Cortex of kidney (tissue), 1 donor: ENCODE measurements at places on chromosomes 2 and 18.

DNA sequence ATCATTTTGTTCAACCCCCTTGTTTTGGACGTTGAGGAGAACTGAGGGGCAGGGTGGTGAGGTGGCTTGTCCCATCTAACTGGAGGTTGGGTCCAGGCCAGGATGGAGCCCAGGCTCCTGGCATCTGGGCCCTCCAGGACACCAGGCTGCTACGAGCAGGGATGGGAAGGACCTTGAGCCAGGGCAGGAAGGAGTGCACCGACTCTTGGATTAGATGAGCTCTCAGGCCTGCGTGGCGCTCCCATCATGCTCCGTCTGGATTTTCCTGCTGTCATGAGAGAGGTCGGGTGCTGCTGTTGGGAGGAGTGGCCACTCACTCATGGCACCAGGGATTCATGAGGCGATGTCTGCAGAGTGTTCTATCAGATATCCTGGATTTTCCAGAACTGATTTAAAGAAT, 18.3 kb upstream of the ALLC start:
- DNase-seq, result no peak

- DNase-seq, result no peak
These were observed 10.2 kb upstream of the ALPP start for GRCh38 chr2:232368311-232368731.

GRCh38 chr2:207813221-207813916, 43.7 kb upstream of the FZD5 start:
- no peak for DNase-seq

DNA sequence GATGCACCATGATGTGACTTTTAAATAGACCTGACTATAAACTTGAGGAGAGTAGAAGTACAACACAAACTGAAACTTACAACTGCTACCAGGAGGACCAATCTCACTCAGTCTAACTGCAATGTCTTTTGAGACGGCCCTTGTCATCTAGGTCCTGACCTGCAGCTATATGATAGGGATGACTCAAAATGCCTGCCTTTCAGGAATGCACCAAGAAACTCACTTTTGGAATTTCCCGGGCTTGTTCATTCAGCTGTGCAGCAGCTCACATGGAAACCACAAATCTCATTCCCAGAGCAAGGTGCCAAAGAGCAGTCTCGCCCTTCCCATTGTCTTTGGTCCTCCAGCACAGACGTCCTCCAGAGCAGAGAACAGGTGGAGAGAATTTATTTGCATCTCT, 113.7 kb downstream of the SPOPL start:
- DNase-seq, result no peak

DNA sequence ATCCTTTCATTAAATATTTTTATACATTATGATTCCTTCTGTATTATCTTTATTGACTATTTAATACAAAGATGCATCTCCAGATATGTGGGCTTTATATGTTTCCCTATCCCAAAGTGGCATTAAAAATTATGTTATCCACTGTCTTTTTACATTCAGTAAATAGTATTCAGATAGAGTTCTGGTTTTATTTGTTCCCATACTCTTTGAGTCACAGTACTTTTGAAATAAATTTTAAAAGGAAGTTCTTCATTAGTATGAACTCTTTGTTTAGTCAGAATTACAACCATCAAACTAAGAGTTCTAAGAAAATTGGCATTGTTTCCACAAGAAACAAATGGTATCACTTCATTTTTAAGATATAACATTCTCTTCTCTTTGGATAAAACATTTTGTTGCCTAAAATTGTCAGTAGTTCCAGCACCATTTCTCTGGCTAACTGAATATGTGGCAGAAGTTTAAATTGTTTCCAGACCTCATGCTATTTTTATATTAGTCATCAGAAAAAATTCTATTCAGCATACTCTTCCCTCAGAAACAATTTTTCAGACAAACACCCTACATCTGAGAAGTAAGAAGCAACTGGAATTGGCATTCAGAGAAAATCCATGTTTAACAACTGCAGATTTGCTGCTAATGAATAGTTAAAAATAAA, 88.5 kb upstream of the COL5A2 start:
- DNase-seq, result no peak

DNA sequence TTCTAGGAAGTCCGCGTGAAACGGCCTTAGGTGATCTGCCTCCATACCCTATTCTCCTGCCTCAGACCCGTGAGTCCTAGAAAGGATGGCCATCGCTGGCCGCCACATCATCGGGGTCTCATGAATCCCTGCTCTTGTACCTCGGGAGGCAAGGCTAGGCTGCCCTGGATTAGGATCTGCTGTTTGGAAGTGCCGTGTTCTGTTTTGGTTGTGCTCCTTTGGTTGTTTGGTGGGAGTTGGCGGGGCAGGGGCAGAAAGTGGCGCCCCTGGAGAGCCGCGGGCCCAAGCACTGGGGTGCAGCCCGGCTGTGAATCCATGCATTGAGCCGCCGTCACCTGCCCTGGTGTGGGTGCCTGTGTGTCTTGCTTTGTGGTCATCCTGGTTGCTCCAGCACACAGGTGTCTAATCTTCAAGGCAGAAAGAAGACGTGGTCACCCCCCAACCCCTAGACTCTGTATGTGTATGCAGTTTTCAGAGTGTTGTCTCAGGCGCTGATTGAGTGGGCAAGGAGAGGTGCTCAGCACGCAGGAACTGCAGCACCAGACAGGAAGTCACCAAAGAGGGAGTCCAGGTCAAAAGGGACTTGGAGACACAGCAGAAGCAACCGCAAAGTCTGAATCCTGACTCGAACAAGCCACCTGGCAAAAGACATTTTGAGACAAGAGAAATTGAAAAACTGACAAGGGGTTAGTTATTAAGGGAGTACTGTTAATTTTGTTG, 80.0 kb upstream of the LDLRAD4 start:
- DNase-seq, result no peak

- no peak for DNase-seq
These were observed 445.6 kb downstream of the RND3 start for GRCh38 chr2:150041722-150042425.

DNA sequence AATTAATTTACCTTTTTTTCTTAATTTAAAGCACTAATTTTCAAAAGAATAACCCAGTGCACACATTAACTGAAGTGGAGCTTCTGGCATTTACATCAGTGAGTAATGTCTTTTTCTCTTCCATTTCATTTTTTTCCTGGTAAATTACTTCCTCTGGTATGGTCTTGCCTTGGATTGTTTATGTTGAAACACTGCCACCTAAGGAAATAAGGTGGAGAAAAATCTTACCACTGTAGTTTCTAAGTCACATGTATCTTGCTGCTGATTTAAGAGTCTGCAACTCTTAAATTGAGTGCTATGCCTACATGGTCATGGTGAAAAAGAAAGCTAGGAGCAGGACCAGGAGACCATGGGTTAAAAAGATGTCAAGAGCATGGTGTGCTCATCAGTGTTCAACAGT, 51.0 kb downstream of the TTC27 start:
- no peak for DNase-seq

- no peak for DNase-seq
These were observed 110.8 kb upstream of the TRIB2 start for GRCh38 chr2:12605936-12606335.

DNA sequence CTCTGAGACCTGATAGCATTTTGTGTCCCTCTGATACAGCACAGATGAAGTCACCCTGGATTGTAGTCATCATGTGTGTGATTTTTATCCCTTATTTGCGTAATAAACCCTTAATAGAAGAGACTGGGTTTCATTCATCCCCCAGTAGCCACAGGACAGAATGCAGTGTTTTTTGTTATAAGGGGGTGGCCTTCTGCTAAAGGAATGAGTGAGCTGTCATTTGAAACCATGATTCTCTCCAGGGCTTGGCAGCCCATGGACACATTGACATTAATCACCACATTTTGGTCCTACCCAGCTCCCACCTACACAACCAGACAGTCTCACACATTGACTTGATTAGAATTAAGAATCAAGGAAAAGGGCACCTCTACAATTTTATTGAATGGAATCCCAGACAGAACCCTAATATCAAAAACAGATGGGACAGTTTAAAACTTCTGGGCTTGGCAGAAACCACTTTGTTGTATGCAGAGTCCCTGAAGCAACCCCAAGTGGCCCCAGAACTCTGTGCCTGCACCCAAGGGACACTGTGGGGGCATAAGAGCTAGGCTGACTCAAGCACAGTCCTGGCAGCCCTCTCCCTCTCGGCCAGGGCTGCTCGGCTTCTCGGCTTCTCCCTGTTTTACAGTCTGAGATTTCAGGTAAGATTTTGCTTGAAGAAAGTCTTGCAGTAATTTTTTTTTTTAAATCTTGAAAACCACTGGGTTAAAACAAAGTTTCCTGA, 254.0 kb upstream of the SLC14A2 start:
- DNase-seq, result no peak

GRCh38 chr18:32469691-32470459, 807 bp downstream of the GAREM1 start:
- no peak for DNase-seq
